ENCODE measurements at places on chromosomes 12 and 14.
A peak's percentile ranks its signal among the peaks of the same experiment; 100 is the strongest.

GRCh38 chr12:47245623-47246022 is 165.9 kb upstream of the AMIGO2 start:
- no peak for DNase-seq

DNA sequence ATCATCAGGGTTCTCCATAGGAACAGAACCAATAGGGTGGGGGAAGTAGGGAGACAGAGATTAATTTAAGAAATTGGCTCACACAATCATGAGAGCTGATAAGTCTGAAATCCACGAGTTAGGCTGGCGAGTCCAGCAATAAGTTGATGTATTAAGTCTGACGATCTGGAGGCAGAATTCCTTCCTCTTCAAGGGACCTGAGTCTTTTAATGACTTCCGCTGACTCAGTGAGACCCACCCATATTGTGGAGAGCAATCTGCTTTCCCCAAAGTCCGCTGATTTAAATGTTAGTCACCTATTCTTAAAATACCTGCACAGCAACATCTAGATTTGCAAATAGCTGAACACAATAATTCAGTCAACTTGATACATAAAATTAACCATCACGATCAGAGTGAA is 97.8 kb downstream of the SPTSSA start:
- no peak for DNase-seq

DNA sequence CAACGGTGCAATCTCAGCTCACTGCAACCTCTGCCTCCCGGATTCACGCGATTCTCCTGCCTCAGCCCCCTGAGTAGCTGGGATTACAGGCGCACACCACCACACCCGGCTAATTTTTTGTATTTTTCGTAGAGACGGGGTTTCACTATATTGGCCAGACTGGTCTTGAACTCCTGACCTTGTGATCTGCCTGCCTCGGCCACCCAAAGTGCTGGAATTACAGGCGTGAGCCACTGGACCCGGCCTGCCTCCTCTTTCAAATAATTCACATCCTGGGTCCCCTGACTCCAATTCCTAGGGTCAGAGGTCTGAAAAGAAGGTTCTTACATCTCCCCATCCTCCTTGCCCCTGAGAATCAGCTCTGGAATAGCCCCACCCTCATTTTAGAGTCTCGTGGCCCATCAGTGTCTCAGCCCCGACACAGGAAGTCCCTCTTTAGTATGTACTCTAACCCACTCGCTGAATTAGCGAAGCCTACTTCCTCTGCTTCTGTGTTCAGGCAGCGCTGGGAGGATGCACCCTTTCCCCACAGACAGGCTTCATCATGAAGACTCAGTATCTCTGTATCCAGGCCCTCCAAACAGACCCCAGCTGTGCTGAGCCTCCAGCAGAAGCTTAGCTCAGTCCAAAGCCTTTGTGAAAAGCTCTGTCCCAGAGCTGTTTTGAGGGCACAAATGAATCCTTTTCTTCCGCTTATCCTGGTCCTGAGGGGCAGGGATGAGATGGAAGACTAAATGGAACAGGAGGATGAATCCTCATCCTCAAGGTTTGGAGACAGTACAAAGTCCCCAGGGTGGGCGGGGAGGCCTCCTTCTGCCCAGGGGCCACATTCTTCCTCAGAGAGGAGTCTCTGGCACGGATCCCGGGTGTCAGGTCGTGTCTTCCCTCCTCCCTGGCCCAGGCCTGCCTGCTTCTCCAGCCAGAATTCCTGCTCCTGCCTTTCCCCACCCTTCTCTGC is 3.5 kb downstream of the LPAR5 start:
- DNase-seq: no peak

GRCh38 chr14:33477797-33478196 is 473.1 kb downstream of the EGLN3 start:
- DNase-seq: no peak

DNA sequence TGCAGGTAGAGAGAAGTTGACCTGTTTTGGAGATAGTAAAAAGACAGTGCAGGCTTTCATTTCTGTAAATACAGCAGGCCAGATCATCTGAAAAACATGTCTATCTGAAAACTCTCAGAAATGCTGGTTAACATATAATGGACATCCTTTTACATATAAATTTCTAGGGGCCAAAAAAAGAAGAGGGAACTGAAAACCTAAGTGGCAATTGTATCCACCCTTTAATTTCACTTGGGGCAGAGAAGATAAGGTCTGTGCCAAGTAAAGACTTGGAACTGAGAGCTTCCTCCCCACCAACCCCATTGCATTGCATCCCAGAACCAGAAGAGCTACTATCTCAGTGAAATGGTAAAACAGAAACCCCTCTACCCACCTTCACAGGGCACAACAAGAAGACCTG is 141.0 kb downstream of the SRGAP1 start:
- no peak for DNase-seq

- DNase-seq: peak; percentile 39
Observed at GRCh38 chr12:46387670-46388069, 15.1 kb upstream of the SLC38A2 start.

GRCh38 chr12:98901189-98901588 is 256.1 kb downstream of the APAF1 start:
- no peak for DNase-seq

DNA sequence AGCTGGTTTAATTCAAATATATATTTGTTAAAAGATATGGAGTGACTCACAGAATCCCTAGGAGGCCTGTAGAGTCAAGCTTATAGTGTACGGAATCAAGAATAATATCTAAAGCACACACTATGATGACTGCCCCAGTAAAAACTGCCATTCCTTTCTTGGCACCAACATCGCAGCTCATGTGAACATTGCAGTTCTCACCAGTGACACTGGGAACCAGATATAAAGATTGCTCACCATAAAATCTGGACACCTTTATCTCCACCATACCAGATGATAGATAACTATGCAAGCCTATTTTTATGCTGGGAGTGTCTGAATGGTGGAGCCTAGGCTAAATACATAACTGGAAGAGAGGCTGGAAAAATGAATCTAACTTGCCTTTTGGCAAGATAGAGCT is 463.9 kb upstream of the TBX3 start:
- DNase-seq: no peak

DNA sequence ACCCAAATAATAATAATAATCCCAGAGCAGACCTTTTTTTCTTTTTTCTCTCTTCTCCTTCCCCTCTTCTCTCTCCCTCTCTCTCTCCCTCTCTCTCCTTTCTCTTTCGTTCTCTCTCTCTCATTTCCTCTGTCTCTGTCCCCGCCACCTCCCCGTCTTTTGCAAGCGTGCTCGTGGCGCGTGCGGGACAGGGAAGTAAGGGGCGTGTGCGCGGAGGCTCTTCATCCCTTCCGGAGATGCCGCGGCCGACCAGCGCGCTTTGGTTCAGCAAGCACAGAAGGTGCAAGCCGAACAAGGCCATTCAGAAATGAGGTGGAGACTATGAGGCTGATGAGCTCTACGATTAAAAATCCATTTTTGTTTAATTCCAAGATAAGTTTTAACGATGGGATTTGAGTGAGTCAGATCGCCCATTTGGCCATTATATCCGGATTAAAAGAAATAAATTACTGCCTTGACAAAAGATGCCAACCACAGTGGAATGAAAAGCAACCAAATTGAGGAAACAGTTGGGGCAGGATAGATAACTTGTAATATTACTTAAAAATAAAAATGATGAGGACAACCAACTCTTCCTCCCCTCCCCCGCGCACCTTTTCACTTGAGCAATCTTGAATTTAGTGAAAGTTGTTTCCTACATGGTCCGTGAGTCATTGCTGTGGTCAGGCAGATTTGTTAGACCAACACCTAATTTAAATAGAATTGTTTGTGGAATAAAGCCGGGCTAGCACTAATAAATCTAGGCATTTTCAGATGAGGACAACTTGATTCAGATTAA is 1.2 kb upstream of the AMIGO2 start:
- DNase-seq: peak; percentile 66

- no peak for DNase-seq
Observed at GRCh38 chr12:88325076-88325815, 183.1 kb downstream of the TMTC3 start.

All from activated CD4-positive, alpha-beta T cell treated with anti-CD3 and anti-CD28 coated beads, Interleukin-2, amount 50 U/mL, for 48 hours (primary cell).